ENCODE measurements at places on chromosomes 3 and 15. TPM values are rescaled to one million over a fixed set of nuclear protein-coding genes. Genes with fewer than 3 reads are reported as not detected.

- DNase-seq, result no peak
These were observed at the start of gene DALRD3 for GRCh38 chr3:49017971-49018706. Gene DALRD3, minus strand, starts transcription at chr3:49018580. Its CDS starts 16 bp downstream, at chr3:49018564.

- no peak for DNase-seq
These were observed 26.3 kb downstream of the NGRN start for GRCh38 chr15:90291679-90292356.

DNA sequence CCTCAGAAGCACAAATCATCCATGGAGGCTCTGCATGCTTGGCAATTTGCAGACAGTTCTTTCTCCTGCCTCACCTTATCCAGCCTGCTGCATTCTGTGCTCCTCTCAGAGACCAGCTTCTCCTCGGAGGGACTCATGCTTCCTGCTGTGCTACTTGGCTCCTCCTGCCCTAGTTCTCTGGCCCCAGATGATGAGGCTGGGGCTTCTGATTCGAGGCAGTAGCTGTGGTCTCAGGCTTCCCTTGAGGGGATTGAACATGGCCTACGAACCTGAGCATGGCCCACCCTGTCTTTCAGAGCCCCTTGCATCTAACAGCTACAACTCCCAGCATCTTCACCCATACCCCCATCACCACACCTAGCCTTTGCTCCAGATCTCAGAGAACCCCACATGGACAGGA lies 6.7 kb downstream of the VIPR1 start:
- DNase-seq, result no peak

- no peak for DNase-seq
These were observed 150.2 kb downstream of the TP63 start for GRCh38 chr3:189781415-189781814.

The ALDH1A2 gene
- 318 TPM for polyA plus RNA-seq

The SETD5 gene
- 162 TPM for polyA plus RNA-seq

- DNase-seq, result no peak
These were observed 1272.5 kb downstream of the ROBO1 start for GRCh38 chr3:78495301-78495700.

The MESP1 gene
- polyA plus RNA-seq, result 1.3 TPM

DNA sequence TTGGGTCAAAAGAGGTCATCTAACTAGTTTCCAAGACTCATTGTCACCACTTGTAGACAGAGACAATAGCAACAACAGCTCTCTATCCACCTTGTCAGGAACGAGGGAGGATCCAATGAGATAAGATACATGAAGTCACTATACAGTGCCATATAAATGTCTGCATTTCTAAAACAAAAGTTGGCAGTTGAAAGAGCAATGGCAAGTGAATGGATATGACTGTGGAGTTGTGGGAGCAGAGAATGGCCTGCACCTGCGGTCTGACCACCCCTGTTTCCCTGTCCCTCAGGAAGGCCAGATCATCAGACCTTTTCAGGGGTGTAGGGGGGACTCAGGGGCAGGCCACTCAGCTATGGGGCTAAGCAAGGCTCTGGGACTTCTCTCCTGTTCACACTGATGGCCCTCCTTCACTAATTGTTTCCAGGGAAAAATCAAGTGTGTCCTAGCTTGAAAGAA lies 40.7 kb upstream of the PSMD6 start:
- no peak for DNase-seq

GRCh38 chr15:72737723-72738122 lies 45.8 kb downstream of the ADPGK start:
- DNase-seq, result no peak

DNA sequence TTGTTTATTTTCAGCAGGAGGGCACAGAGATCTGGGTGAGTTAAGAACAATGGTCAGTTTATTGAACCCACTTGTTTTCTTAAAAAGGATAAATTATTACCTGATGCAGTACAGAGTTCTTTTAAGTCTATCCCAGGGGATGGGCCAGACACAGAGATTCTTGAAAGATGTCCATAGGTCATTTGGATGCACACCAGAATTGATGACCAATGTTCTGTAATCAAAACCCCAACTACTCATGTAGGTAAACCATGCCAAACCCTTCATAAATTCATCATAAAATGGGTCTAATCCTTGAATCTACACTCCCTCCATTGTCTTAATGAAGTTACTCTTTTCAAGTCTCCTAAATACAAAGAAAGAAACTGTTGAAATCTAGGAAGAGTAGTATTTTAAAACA lies 273.0 kb upstream of the COL8A1 start:
- DNase-seq, result no peak

DNA sequence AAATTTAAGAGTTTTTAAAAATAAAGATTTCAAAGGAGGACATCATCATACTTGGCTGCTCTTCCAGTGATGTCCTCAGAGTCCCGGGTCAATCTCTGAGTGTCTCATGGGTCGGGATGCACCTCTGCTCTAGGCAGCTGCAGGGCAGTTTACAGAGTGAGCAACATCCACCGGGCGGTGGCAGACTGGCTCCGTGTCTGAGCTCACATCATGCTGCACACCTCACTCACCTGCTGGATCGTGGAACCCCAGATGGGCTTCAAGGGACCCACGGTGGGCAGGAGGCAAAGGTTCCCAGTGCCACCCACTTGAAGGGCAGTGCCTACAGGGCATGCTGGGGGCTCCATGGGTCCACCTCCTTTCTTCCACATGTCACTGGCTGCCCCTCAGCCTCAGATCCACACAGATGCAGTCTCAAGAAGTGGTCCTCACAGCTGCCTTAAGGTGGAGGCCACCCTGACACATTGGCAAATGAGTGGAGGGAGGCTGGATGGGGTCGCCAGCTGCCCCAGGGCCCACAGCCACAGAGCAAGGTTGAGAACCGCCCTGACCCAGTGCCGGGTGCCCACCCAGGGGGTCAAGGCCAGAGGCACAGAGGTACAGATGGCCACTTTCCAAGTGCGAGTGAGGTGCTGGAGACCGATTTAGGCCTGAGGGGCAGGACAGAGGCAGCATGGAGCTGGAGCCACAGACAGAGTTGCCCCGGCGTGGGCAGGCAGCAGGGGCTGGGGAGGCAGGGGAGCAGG lies 25.2 kb downstream of the CYFIP1 start:
- no peak for DNase-seq

The RARRES1 gene
- polyA plus RNA-seq, result 7.2 TPM

DNA sequence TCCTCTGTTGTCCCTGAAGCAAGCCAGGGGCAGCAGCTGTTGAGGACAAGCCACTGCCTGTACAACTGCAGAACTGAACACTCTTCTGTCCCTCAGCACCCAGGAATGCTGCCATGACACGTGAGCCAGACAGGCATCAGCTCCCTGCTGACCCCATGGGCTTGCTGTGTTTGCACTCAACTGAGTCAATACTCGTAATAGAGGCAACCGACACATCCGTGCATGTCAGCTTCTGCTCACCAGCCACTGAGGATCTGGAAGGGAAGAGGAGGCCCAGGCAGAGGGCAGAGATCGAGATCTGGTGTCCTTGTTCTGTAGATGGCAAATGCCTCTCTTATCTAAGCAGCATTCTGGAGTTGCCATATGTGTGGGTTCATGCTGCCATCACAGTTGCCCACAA lies 54.3 kb upstream of the SEC61A1 start:
- DNase-seq, result no peak

- DNase-seq, result no peak
These were observed 93.2 kb downstream of the DGKG start for GRCh38 chr3:186268616-186269448.

- no peak for DNase-seq
These were observed 40.4 kb upstream of the CTNNB1 start for GRCh38 chr3:41158947-41159346.

The IL17RB gene
- polyA plus RNA-seq, result 17.5 TPM

DNA sequence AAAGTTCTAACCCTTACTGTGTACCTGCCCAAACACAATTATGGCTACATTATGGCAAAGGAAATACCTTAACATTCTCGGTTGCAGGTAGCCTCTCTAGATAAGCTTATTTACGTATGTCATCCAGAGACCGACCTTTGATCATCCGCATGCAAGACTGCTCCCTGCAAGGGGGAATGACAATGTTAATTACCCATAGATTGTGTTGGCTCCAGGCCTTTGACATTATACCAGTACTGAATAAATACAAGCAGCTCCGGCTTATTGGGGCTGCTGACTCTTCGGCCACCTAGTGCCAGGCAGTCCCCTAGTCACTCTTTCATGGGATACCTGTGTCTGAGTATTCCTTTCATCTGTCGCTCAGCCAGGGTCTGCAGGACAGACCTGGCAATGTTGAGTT lies 223.5 kb downstream of the DTWD1 start:
- DNase-seq, result no peak

The CSTA gene
- polyA plus RNA-seq, result 0.66 TPM

DNA sequence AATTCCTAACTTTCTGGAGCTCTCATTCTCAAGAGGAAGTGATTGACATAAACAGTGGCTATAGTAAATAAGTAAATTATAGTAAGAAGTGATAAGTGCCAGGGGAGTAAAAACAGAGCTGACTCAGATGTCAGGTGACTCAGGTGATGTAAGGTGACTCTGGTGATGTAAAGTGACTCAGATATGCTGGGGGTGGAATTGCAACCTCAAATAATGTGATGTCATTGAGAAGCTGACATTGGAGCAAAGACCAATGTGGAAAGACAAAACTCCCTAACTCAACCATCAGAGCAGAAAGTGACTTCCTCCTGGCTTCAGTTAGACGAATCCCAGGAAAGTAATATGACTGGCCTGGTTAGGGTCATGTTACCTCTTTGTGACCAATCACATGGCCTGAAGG lies 144.2 kb upstream of the SNTN start:
- DNase-seq, result no peak

The MYZAP gene
- 5.4 TPM for polyA plus RNA-seq

DNA sequence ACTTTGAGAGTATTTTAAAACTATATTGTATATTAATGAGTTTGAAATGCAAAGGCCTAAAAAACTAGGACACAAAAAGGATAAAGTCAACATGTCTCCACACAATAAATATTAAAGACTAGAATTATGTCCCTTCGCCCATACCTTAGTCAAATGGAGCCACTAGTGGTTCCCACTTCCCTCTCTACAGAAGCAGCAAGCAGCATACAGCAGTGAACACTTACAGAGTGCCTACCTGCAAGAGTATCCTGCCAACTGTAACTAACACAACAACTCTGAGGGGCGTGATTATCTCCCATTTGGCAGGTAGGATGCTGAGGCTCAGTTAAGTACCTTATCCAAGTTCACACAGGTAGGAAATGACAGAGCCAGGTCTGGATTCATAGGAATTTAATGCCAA lies 17.2 kb downstream of the DYNC1LI1 start:
- DNase-seq, result no peak

- DNase-seq, result no peak
These were observed 53.4 kb downstream of the ADAMTS9 start for GRCh38 chr3:64634417-64634816.

The CCR3 gene
- not detected for polyA plus RNA-seq

The MASP1 gene
- 10.2 TPM for polyA plus RNA-seq

- no peak for DNase-seq
These were observed 7.5 kb downstream of the EPHB1 start for GRCh38 chr3:134802428-134803050.

GRCh38 chr15:79067072-79067833 lies 23.3 kb downstream of the RASGRF1 start:
- no peak for DNase-seq
